ENCODE measurements at places on chromosomes 12 and 14.

GRCh38 chr14:81591266-81591665 lies 57.6 kb upstream of the SEL1L start:
- no peak for DNase-seq

- DNase-seq: no peak
Measured at GRCh38 chr12:94261119-94261518, 112.7 kb downstream of the PLXNC1 start.

- no peak for DNase-seq
Measured at GRCh38 chr14:70029296-70030132, 150.3 kb downstream of the SMOC1 start.

GRCh38 chr12:88310069-88310468 lies 168.0 kb downstream of the TMTC3 start:
- no peak for DNase-seq

DNA sequence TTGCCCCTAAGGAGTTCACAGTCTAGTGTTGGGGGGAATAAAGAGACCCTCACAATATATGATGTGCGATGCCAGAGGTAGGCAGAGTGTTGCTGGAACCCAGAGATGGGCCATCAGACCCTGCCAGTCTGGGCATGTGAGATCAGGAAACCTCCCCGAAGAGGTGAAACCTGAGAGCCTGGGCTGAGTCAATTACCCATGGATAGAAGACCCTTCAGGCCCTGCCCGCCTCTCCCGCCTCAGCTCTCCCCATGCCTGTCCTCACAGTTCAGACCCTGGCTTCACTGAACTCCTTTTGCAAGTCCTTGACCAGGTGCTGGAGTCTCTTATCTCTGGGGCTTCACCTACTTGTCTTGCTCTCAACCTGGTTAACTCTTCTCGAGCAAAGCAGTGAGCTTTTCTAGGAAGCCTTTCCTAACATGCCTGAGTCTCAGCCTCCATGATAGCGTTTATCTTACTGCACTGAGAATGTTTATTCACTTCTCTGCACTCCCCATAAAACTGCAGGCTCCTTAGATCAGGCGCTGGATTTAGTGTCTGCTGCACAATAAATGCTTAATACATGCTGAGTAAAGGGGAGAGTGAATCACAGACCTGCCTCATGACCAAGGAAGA lies 19.6 kb downstream of the ALDH1L2 start:
- no peak for DNase-seq

DNA sequence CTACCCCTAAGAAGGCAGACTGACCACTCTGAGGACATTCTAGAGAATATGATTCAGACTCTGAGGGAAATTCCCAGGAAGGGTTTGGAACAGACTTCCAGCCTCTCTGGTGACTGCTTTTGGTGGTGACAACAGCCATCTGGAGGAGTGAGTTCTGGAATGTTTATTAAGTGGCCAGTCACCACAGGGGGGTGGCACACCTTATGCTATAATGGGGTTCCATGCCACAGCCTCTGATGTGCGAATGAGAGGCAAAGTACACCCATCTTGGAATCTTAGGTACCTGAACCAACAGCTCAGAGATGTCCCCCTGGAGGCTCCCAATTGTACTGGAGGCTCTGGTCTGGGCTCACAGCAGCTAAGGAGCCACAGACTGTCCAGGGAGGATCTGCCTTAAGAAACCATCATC lies 9.5 kb upstream of the TINF2 start:
- DNase-seq: no peak

DNA sequence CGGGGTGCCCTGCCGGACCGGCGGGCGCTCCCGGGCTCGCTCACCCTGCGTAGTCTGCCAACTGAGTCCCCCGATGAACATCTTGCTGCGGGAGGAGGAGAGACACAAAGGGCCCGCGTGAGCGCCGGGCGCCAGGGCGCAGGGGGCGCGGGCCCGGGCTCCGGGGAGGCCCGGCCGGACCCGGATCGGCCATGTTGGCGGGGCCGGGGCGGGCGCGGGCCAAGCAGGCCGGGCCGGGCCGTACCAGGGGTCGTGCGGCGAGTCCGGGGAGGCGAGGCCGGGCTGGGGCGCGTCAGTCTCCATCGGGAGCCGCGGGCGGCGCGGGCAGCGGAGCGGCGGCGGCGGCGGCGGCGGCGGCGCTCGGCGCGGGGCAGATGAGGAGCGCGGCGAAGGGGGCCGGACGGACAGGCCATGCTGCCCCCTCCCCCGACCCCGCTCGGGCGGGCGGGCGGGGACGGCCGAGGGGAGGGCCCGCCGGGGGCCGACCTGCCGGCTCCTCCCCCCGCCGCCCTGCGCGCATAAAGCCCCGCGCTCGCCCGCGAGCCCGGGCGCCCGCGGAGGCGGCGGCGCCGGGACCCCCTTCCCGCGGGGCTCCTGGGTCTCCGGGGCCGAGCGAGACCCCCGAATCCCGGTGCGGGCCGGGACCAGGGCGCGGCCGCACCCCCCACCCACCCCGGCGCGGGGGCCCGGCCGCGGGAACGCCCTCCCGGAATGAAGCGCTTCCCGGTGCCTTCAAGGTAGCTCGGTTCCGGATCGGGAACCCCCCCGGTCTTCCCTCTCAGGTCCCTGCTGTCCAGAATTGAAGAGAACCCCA lies at the start of gene MSI1:
MSI1 (minus strand) TSS at position 376 of the 814 bp plus-strand sequence; CDS start at position 303, 73 bp downstream.
- no peak for DNase-seq

DNA sequence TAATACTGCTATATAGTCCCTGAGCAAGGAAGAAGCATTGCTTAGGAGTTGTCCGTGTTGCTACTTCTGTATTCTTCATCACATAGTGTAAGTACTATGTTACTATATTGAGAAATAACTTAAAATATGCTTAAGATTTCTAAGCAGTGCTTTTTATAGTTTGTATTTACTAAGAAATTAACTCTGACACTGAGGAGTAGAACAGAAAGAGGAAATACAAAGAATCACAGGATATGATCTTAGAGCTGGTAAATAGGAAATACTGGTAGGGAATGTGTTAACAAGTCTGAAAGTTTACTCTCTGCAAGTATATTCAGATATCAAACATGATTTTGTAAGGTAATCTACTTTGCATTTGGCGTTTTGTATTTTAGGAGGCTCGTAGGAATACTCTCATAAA lies 15.5 kb downstream of the XPOT start:
- DNase-seq: no peak

DNA sequence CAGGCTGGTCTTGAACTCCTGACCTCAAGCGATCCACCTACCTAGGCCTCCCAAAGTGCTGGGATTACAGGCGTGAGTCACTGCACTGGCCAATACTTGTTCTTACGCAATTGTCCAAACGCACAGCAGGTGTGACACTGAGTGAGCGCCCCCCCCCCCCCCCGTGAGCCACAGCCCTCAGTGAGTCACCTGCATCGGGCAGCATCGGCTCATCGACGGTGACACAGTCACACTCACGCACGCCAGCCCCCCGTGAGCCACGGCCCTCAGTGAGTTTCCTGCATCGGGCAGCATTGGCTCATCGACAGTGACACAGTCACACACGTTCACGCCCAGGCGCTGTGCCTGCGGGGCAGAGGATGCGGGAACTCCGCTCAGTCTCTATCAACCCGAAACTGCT lies 42.5 kb downstream of the GALNT9 start:
- DNase-seq: no peak

GRCh38 chr14:73313151-73313550 lies 75.8 kb downstream of the PAPLN start:
- no peak for DNase-seq

DNA sequence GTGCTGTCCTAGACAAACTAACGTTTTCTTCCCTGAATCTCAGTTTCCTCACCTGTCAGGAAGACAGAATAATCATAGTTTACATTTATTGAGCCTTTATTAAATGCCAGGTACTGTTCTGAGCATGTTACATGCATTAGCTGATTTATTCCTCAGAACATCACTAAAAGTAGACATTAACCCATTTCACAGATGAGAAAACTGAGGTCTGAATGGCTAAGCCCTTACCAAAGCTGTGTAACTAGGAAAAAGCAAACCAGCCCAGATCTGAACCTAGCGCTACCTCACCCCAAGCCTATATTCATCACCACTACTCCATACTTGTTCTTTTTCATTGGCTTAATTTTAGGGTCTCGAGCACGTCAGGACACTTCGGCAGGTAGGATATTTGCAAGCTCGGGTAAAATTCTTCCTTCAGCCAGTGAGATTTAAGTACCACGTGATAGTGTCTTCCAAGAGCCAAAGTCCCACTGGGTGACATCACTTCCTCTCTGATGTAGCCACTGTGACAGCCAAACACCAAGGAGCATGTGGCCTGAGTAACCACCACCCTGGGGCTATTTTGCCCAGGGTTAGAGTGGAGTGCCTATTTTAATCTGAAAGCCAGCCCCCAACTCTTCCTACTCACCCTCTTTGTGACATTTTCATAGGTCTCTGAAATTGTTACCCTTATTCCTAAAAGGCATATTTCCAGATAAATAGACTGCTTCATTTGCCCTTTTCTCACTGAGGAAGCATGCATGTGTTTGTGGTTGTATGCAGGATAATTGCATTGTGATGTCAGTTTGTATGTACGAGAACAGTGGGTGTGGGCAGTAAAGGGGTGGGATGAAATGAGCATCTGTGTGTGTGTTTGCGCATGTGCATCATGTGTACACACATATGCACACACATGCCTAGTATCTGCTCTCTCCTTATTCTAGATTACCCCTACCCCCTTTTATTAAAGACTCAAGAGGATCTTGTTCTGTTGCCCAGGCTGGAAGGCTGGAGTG lies 62.2 kb upstream of the WSCD2 start:
- no peak for DNase-seq

GRCh38 chr12:42298887-42299286 lies 27.0 kb downstream of the ZCRB1 start:
- DNase-seq: no peak

GRCh38 chr14:64968651-64969050 lies 3.5 kb downstream of the RAB15 start:
- DNase-seq: no peak

GRCh38 chr14:97458661-97459579 lies 661.7 kb downstream of the VRK1 start:
- peak; percentile 66 for DNase-seq

GRCh38 chr12:40947797-40948196 lies 240.3 kb upstream of the PDZRN4 start:
- no peak for DNase-seq

GRCh38 chr14:52741865-52742264 lies 11.9 kb downstream of the STYX start:
- DNase-seq: no peak

DNA sequence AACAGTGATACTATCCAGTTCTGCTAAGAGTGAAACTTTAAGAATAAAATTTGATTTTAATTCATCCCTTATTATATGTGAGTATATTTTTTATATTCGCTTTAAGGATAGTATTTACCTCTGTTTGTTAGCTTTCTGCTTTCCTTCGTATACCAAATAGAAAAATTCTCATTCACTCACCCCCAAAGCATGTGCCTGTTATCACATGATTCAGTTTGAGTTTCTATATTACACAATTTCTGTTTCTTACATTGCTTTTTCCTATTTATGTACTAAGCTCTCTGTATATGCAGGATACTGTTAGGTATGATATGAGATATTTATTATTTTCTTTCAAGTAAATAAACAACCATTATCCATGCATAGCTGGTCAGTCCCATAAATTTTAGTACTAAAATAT lies 275.2 kb downstream of the FBXL14 start:
- no peak for DNase-seq

DNA sequence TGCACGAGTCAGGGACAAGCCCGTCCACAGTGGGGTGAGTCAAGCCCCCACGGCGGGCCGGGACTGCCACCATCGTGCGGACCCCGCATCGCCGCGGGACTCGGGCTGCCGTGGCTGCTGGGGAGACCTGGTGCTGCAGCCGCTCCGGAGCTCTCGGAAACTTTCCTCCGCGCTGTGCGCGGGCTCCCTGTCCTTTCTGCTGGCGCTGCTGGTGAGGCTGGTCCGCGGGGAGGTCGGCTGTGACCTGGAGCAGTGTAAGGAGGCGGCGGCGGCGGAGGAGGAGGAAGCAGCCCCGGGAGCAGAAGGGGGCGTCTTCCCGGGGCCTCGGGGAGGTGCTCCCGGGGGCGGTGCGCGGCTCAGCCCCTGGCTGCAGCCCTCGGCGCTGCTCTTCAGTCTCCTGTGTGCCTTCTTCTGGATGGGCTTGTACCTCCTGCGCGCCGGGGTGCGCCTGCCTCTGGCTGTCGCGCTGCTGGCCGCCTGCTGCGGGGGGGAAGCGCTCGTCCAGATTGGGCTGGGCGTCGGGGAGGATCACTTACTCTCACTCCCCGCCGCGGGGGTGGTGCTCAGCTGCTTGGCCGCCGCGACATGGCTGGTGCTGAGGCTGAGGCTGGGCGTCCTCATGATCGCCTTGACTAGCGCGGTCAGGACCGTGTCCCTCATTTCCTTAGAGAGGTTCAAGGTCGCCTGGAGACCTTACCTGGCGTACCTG lies 1.1 kb downstream of the PDE3A start:
- no peak for DNase-seq

All from stimulated activated CD8-positive, alpha-beta memory T cell treated with anti-CD3 and anti-CD28 coated beads, Interleukin-12 subunit alpha, Interleukin-12 subunit beta, amount 100 ng/mL, for 1 hour (primary cell).